ENCODE measurements at places on chromosomes 12 and 14. TPM values are rescaled to one million over a fixed set of nuclear protein-coding genes. Genes with fewer than 3 reads are reported as not detected.

DNA sequence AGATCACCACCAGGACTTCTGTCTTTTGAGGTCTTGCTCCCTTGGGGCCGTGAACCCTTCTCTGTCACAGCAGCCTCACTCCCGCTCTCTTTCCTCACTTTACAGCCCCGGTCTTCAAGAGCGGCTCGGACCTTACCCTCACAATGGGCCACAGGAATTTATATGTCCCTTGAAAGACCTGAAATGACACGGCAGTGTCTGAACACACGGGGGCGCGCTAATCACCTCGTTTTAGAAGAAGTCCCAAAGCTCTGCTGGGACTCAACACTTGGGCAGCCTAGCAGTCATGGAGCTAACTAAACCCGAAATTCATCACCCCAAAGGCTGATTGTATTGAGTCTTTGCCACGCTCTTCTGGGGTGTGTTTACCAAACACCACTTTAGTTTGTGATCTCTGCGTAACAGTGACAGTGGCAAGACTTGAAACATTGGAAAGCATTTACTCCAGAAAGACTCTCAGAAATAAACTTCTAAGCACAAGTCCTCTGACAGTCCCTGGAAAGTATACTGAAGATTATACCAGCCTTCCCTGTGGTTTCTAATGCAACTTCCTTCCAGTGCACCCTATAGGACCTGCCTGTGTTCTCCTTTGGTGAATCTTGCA, 29.0 kb downstream of the SERPINA11 start:
- no peak overlapping the region for H3K27ac ChIP-seq
- no peaks in the 10 kb centered on the region for H3K4me1 ChIP-seq

DNA sequence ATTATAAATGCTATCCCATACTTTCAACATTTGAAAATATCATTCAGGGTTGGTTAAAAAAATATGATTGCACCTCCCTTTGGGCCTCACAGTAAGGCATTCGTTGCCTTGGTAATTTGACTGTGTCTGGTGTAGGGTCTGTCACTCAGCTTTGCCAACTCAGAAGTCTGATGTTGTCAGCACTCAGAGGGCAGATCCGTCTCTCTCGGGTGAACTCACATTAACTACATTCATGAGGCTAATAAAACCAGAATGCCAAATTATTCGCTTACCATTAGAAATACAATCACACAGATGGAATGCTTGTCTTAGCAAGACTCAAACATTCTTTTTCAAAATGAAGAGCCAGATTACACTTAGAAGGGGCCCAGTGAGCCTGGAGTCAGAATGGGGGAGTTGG, 53.0 kb downstream of the NPAS3 start:
- no peaks in the 10 kb centered on the region for H3K27me3 ChIP-seq
- no peaks in the 10 kb centered on the region for H3K36me3 ChIP-seq
- H3K4me1 ChIP-seq: no peaks in the 10 kb centered on the region
- H3K4me3 ChIP-seq: no peak overlapping the region
- no peak for DNase-seq
- no peak overlapping the region for H3K27ac ChIP-seq

GRCh38 chr14:64880221-64881121, 764 bp upstream of the SPTB start:
- peak; percentile 82 for DNase-seq
- no peaks in the 10 kb centered on the region for H3K27me3 ChIP-seq
- H3K27ac ChIP-seq: no peak overlapping the region
- H3K4me3 ChIP-seq: peak overlapping the region; percentile 45

Gene SLCO1C1
- total RNA-seq: 0.60 TPM

- DNase-seq: no peak
- H3K4me3 ChIP-seq: no peak overlapping the region
- no peaks in the 10 kb centered on the region for H3K36me3 ChIP-seq
- H3K27me3 ChIP-seq: no peaks in the 10 kb centered on the region
- no peak overlapping the region for H3K27ac ChIP-seq
Observed at GRCh38 chr12:107058190-107058589, 35.2 kb downstream of the CRY1 start.

DNA sequence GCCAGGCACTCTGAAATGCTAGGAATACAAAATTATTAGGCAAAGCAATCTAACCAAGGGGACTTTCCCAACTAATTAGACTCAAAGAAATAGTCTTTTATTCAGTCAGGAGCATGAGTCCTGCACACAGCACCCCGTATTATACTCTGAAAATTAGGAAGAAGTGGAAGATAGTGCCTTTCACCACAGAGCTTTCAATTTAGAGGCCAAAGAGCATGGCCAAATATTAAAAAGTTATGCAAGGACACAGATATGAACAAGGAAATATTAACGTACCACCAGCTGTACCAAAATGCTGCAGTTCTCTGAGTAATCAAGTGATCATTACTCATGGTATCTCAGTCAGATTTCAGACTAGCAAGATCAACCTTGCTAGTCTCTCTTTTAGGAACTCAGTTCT, 22.6 kb upstream of the MDM2 start:
- no peak overlapping the region for H3K4me3 ChIP-seq
- H3K27me3 ChIP-seq: no peaks in the 10 kb centered on the region
- no peaks in the 10 kb centered on the region for H3K36me3 ChIP-seq
- peaks cover 26% of the 10 kb centered on the region for H3K4me1 ChIP-seq
- DNase-seq: no peak
- peak overlapping the region; percentile 79 for H3K27ac ChIP-seq

GRCh38 chr12:66500841-66501240, 178.0 kb downstream of the GRIP1 start:
- DNase-seq: no peak
- no peaks in the 10 kb centered on the region for H3K36me3 ChIP-seq
- no peaks in the 10 kb centered on the region for H3K4me1 ChIP-seq
- H3K27ac ChIP-seq: no peak overlapping the region
- no peak overlapping the region for H3K4me3 ChIP-seq
- H3K27me3 ChIP-seq: no peaks in the 10 kb centered on the region

- H3K27me3 ChIP-seq: no peaks in the 10 kb centered on the region
- H3K4me3 ChIP-seq: no peak overlapping the region
- H3K4me1 ChIP-seq: peaks cover 2% of the 10 kb centered on the region
- DNase-seq: no peak
Observed at GRCh38 chr14:91406982-91407381, 10.6 kb downstream of the CCDC88C start.

Gene CYP46A1
- total RNA-seq: 1.8 TPM

- no peaks in the 10 kb centered on the region for H3K36me3 ChIP-seq
- H3K4me3 ChIP-seq: no peak overlapping the region
- DNase-seq: no peak
- H3K27ac ChIP-seq: no peak overlapping the region
- no peaks in the 10 kb centered on the region for H3K27me3 ChIP-seq
Observed at GRCh38 chr14:102472791-102473150, 36.8 kb downstream of the ANKRD9 start.

Gene LYZ
- total RNA-seq: 34.3 TPM

Gene FAM181A
- not detected for total RNA-seq

All from pancreas (tissue), 10 donors.